ENCODE measurements at places on chromosomes 3 and 15.

GRCh38 chr3:11774296-11774877 lies 72.3 kb downstream of the TAMM41 start:
- DNase-seq, result no peak

DNA sequence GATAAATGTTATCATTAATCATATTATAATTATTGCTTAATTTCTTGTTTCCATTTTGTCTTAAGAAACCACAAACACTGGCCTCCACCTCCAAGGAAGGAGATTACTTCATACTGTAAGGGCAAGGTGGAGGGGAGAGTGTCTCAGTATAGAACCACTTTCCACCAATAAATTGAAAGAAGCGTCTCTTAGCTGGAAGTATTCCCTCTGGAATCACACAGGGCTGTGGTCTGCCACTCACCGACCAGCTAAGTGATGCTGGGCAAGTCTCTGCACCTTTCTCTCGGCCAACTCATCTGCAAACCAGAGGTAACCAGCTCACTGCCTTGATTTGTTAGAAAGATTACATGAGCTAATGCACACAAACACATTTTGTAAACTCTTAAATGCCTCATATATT lies 63.1 kb downstream of the EIF4E3 start:
- DNase-seq, result no peak

- DNase-seq, result no peak
Observed at GRCh38 chr3:27669591-27669990, 52.5 kb downstream of the EOMES start.

DNA sequence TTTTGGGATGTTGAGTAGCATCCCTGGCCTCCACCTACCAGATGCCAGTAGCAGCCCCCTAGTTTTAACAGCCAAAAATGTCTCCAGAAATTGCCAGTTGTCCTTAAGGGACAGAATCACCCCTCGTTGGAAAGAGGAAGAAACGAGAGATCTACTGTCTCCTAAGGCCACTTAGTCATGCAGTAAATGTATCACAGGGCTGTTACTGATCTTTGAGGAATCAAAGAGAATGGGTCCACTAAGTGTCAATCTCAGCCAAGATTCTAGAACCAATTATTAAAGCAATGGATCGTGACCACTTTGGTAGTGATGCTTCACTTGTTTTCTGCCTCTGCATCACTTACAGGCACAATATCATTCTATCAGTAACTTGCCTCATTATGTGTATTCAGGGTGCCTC lies 26.4 kb downstream of the POLG start:
- no peak for DNase-seq

DNA sequence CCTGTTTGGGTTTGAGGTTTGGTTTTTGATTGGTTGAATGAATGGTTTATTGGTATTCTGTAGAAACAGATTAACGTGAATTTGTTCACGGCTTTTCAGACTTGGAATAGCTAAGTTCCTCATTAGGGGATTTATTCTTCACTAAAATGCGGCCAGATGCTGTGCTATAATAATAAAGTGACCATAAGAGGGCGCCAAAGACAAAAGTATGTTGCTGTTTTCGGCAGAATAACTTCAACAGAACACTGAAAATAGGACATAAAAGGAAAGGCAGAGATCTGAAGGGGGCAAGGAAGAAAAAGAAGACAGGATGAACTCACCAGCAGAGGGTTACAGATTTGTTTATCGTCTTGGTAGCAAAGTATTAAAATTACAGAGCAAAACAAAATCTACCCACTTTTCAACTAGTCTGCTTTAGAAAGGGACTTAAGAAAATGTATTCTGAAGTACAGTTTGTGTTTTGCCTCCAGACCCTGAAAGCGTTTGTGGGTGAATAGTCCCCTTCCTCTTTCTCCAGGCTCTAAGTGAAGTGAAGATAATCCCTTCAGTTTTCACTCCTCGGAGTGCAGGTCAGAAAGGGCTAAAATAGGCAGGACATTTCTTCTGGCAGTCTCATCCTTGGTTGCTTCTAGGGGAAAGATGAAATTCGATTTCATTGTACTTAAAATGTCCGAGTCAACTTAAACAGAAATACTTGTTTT lies 147.6 kb downstream of the IL20RB start:
- peak; percentile 67 for DNase-seq

- no peak for DNase-seq
Observed at GRCh38 chr3:152151216-152151876, 117.4 kb upstream of the MBNL1 start.

DNA sequence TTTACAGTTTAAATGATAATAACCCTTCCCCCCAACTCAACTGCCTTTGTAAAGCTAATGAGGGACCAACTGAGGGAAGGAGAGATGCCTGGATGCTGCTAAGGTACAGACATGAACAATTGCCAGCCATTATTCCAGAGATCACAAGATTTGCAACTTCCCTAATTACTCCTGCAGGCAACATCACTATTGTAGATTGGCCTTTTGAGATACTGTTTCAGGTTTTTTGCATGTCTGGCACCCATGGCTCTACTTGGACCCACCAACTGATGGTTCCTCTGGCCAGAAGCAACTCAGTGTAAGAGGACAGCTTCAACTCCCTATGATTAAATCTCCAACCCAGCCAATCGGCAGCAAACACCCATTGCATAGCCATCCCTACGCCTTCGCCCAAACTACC lies 478.7 kb downstream of the FHIT start:
- DNase-seq, result no peak

DNA sequence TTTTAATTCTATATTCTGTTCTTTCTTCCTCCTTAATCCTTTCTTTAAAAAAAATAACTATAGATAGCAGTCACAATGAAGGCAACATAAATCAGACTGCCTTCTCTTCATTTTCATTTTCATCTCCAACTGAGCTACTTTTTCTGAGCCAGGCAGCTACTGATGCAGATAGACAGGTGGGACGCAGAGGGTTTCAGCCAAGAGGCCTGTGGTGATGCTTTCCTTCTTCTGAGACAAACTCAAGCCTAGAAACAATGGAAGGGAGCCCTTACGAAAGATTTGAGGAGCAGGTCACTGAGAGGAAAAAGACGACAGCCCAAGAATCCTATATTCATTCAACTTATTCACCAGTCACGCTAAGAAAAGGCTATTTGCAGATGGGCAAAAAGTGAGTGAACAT lies 220.0 kb upstream of the MLF1 start:
- DNase-seq, result no peak

- no peak for DNase-seq
Observed at GRCh38 chr3:155747946-155748290, 3.0 kb upstream of the PLCH1 start.

DNA sequence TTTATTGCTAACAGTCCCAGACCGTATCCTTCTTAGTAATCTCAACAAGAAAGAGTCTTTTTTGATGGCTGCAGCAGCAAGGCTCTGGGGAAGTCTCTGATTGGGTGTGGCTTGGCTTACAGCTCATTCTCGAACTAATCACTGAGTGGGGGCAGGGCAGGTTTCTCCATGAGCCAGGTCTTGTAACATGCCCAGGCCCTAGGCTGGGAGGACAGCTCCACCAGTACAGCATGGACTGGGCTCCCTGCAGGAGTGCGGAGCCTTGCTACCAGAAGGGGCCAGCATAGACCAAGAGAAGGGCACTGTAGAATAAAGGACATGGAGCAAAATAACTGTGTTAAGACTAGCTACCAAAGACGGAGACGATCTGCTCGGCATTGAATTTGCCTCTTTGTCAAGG lies 7.2 kb downstream of the CD276 start:
- no peak for DNase-seq

- no peak for DNase-seq
Observed at GRCh38 chr3:115788921-115789470, 165.7 kb downstream of the GAP43 start.

DNA sequence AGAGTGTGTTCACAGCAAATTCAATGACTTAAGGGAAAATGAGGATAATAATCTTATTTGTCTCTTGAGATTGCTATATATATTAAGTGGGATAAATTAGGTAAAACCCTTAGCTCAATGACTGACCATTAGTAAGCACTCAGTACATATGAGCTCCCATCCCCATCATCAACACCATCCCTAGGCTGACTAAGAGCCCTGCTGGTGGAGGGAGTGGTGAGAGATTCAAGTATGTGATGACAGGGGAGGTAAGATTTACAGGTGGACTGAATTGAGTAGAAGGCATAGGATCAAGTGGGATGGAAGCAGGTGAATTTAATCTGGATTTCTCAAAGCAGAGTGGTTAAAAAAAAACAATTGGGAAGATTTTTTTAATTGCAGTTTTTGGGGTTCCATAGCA lies 21.0 kb upstream of the LRRN1 start:
- no peak for DNase-seq

GRCh38 chr3:62373714-62374333 lies 474 bp upstream of the FEZF2 start:
- DNase-seq, result no peak

GRCh38 chr3:126927846-126928245 lies 55.1 kb upstream of the PLXNA1 start:
- no peak for DNase-seq

DNA sequence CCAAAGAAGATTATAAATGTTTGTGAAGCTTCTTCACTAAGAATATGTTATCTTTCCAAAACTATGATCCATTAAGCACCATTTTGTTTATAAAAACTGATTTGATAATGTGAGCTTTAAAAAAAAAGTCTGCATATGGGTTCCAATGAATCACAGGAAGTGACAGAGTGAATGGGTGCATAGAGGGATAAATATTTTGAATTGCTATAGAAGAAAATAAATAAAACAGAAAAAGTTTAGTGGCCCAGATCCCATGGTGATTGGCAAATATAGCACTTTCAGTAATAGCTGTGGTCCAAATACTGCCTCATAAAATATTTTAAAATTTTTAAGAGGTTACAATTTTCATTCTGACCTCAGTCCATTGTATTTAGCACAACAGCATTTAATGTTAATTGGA lies 19.2 kb downstream of the CPA3 start:
- no peak for DNase-seq

GRCh38 chr3:88611826-88612326 lies 462.1 kb downstream of the C3orf38 start:
- peak; percentile 0 for DNase-seq

- DNase-seq, result no peak
Observed at GRCh38 chr3:47515864-47516319, 2.4 kb upstream of the ELP6 start.

DNA sequence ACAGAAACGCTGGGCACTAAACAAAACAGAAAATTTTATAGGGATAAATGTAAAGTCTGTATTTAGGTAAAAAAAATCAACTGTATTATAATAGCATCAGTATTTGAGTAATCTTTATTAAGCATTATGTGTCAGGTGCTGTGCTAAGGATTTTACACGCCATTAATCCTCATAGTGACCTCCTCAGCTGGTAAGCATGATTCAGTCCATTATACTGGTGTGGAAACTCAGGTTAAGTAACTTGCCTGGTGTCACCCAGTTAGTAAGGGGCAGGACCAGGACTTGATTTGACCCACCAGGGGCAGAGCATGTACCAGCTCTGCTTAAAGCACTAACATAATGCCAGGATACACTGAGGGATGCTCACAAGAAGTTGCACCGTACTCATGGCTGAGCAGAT lies 4.8 kb downstream of the MYO5C start:
- no peak for DNase-seq

DNA sequence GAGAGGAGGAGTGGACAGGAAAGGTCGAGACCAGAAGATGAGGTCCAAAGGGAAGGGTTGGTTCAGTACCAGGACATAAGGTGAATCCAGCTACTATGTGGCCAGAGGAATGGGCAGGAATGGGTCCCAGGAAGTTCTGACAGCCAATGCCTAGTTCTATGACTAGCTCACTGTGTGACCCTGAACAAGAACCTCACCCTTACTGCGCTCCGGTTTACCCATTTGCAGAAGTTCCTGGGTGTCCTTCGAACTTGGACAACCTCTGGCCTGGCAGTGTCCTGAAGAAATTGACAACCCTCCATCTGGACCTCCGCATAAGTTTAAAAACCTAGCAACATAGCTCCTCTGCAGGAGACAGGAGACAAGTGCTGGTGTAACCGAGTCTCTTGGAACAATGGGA lies 12.2 kb upstream of the PSTPIP1 start:
- DNase-seq, result no peak

DNA sequence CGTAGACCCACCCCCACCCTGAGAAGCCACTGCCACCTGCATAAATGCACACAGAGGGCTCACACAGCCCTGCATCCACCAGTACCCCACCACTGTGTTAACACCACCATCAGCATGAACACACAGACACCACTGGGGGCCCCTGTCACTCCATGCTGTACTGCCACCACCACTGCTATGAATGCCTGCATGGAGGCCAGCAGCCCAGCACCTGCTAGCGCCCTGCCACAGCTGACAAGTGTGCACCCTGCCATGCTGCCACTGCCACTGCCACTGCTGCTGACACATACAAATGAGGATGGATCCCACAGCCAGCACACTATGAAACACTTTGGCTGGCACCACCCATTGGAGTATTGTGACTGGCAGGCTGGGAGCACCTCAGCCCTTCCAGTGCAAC lies 361.0 kb downstream of the TAFA4 start:
- no peak for DNase-seq

GRCh38 chr15:83973816-83974215 lies 261.8 kb upstream of the GOLGA6L4 start:
- no peak for DNase-seq

DNA sequence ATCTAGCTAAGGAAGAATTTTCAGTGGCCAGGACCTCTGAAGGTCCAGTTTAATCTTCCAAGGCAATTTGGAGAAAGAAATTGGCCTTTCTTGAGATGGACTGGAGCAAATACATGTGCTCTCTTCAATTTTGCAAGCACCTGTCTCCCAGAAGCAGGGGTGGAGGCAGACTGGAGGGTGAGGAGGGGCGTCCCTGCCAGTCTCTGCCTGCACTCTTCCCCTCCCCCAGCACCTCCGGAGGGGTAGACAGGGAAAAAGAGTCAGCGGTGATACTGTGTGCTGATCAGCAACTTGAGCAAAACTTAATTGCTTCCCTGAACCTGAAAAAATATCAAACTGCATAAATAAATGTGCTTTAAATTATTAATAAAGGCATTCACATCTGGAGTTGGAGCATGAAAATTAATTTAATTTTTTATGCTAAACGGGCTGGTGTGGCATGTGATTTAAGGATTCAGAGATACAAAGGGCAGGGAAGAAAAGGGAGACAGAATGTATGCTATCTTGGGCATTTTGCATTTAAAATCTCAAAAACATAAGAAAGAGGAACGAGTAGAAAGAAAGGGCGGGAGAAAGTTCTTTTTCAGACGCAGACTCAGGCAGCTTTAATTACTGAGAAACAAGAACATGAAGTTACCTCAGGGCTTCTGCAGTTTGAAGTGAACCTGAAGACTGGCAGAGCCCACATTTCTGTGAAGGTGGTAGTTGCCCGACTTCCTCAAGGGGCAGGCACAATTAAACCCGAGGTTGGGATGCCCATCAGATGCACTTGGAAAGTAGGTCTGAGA lies 319.7 kb downstream of the UACA start:
- no peak for DNase-seq

DNA sequence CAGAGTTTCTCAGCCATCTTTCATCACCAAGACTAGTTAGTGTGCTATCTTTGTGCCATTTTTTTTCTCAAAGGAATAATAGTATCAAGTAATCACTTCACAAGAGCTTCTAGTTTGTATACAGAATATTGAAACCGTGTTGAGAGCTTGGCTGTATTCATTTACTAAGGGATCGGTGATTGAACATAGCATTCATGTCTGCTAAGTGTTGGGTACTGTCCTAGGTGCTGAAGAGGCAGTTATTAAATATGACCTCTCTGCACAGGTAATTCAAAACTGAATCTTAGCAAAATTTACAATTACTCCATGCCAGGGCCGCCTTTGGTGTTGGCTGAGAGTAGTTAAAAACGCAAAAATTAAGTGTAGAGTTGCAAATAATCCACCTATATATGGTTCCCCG lies 355.3 kb upstream of the RORA start:
- no peak for DNase-seq

GRCh38 chr3:46693892-46694226 lies 380 bp upstream of the ALS2CL start:
- no peak for DNase-seq

- no peak for DNase-seq
Observed at GRCh38 chr15:88040516-88040915, 216.0 kb downstream of the NTRK3 start.
